ENCODE measurements at places on chromosomes 12 and 14. TPM values are rescaled to one million over a fixed set of nuclear protein-coding genes. Genes with fewer than 3 reads are reported as not detected.

CELA1 gene
- not detected for total RNA-seq

DLK1 gene
- not detected for total RNA-seq

ENDOU gene
- total RNA-seq: not detected

PLA2G1B gene
- total RNA-seq: not detected

OTOGL gene
- not detected for total RNA-seq

CCDC184 gene
- total RNA-seq: 0.22 TPM

FOXN4 gene
- not detected for total RNA-seq
